BJ (cell line): ENCODE measurements at places on chromosomes 5 and 9. TPM values are rescaled to one million over a fixed set of nuclear protein-coding genes. Genes with fewer than 3 reads are reported as not detected.
A peak's percentile ranks its signal among the peaks of the same experiment; 100 is the strongest.

DNA sequence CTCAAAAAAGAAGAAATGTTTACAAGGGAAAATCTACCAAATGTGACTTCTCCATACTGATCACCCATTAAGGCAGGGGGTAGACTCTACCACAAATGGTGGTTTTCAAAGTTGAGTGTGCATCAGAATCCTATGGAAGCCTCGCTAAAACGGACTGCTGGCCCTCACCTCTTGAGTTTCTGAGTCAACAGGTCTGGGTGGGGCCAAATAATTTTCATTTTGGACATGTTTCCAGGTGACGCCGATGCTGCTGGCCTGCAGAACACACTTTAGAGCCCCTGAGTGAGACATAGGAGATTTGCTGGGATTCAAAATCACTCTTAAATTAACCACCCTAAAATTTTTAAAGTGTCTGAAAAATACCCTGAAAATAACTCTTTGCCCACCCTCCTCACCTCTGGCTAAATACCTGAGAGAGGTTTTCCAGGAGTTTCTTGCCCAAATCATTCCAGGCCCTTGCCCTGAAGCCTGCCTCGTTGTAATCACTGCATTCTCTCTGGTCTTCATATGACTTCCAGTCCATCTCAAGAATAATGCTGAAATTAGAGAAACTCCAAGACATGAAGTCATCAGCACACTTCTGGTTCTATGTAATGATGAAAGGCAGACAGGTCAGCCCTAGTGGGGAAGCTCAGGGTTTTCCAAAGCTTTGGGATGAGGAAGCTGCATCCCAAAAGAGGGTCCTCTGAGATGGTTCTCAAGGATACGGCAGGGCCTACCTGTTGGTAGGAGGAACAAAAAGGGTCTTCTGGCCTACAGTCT, 18.2 kb downstream of the C9orf152 start:
- DNase-seq: no peak

DNA sequence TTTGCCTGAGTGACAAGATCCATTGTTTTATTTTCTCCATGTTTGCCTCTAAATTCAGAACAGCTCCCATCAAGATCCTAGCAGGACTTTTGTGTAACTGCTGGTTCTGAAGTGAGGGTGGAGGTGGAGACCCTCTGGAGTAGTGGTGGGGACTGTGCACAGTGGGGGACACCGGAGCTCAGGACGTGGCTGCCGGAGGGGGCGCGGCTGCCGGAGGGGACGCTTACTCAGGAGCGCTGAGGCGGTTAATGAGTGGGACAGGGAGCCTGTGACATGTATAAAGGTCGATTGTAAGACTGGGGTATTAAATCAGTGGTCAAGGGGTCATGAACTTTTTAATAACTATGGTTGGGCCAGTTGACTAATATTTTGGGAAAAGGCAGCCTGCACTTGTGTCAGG, 127.0 kb upstream of the CACNA1B start:
- no peak for DNase-seq

GRCh38 chr9:88673886-88674285, 138.9 kb downstream of the NXNL2 start:
- DNase-seq: no peak

GRCh38 chr5:111447822-111448221, 64.5 kb downstream of the STARD4 start:
- DNase-seq: no peak

- no peak for DNase-seq
These were observed 84.1 kb downstream of the KIAA1958 start for GRCh38 chr9:112570671-112571167.

DNA sequence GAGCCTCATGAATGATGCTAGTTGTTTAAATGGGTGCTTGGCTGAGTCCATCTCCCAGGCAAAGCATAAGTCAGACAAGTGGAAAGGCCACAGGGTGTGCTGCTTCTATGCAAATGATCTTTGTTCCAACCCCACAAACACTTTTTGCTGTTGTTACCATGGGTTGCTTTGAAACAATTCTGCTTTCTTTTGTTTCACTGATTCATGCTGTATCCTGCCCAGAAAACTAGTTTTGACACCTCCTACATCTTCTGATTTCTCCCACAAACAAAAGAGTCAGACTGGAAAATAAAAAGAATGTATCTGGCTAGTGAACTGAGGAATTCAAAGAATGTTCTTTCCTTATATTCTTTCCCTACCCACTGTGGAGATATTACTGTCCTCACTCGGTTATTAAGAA, 298.6 kb downstream of the DIRAS2 start:
- DNase-seq: peak; percentile 36

DNA sequence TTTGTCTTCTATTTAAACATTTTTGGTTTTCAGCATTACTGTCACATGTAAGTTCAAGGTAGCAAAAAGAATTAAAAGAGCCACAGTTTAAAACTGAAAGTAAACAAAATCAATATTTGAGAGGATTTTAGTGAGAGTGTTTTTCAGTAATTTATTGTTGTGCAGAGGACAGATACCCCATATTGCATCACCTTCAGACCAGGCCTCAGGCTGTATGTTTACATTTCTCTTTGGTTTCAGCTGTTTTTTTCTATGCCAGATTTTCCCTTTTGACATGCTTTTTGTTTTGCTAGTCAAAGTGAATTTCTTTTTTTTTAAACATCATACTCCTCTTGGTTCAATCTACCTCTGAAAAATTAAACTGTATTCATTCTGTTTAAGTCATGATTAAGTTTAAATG, 47.2 kb downstream of the MAST4 start:
- DNase-seq: no peak

DNA sequence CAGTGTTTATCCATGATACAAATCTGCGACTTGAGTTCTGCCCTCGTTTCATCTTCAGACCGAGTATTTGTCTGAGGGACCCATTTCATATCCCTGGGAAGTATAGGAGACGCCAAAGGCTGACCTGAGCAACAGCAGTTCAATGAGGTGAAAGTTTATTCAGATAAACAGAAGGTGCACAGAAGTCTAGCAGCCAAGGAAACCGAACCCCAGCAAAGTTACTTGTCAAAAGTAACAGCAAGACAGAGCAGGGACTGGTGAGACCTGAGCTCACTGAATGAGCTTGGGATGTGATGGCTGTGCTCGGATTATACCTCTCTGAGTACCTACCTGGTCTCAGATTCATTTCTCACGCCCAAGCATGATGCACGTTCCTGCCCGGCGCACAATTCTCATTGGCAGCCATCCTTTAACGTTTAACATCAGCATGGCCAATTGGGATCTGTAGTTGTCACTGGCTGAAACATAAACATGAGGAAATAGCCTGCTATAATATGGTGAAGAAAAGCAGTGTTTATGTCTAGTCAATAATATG, 599 bp downstream of the LYRM7 start:
- no peak for DNase-seq

GRCh38 chr5:59863777-59864176, 29.7 kb downstream of the PDE4D start:
- DNase-seq: no peak

GRCh38 chr9:134335486-134336220, 9.4 kb downstream of the RXRA start:
- DNase-seq: no peak

- no peak for DNase-seq
These were observed 30.2 kb downstream of the SREK1 start for GRCh38 chr5:66174338-66174737.

- DNase-seq: no peak
These were observed 42.0 kb upstream of the ALDH1B1 start for GRCh38 chr9:38350529-38350928.

- DNase-seq: no peak
These were observed 24.9 kb downstream of the MOCS2 start for GRCh38 chr5:53084546-53085255.

- no peak for DNase-seq
These were observed 35.0 kb upstream of the ALDH1B1 start for GRCh38 chr9:38357350-38358114.

DNA sequence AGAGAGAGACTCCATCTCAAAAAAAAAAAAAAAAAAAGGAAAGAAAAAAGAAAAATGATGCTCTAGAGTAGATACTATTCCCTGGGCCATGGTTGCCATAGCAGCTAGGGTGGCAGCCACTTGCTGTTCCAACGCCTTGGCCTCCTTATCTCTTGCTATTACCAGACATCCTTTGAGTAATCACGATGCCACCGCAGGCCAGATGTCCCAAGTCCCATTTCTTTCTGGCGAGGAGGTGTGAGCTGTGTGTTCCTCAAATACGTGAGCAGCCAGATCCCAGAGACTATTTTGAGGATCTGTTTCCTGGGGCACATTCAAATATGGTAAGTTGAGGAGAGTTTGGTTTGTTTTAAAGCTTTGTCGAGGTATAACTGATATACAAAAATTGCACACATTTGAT, 23.4 kb upstream of the GFPT2 start:
- no peak for DNase-seq

DNA sequence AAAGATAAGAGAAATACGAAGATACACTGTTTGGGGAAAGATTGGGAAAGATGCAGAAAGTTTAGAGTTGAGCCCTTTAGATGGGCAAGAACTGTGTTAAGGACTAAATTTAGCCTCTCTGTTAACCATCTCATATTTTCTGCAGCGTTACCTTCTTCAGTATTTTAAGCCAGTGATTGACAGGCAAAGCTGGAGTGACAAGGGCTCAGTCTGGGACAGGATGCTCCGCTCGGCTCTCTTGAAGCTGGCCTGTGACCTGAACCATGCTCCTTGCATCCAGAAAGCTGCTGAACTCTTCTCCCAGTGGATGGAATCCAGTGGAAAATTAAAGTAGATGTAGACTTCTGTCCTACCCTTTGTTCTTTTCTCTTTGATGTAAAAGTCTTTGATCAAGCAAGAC, 26.4 kb upstream of the LNPEP start:
- no peak for DNase-seq

- no peak for DNase-seq
These were observed 19.0 kb downstream of the PNPLA7 start for GRCh38 chr9:137531099-137531765.

DNA sequence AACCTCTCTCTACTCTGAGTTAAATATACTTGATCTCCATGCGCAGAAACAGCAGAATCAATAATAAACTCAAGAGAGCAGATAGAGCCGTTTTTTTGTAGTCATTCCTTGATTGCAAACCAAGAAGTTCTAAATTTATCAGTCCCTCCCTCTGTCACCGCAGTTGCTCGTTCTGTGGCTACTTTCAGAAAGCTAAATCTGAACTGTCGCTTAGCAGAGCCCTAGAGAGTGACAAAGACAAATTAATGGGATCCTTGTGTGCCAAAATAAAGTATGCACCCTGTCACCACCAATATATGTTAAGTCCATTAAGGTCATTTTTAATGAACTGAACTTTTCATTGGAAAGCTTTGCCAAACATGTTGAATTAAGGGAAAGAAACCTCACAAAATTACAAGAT, 218.3 kb downstream of the ADAMTSL1 start:
- DNase-seq: no peak

DNA sequence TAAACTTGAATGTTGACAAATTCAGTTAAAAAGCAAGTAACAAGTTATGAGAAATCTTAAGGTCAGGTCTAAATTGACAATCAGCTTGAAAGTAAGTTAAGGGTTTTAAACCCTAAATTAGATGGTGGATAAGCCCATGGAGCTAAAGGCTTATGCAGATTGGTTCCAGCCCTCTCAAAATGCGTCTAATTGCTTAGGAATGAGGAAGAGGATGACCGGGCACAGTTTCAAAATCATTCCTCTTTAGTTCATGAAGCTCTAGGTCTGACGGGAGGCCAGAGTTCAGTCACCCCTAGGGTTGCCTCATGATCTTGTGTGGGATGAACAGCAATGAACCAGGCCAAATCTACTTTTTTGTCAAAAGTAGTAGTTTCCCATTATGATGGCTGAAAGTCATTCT, 75.4 kb downstream of the SLC38A9 start:
- DNase-seq: no peak

GRCh38 chr9:116099821-116100220, 53.8 kb upstream of the PAPPA start:
- DNase-seq: no peak

DNA sequence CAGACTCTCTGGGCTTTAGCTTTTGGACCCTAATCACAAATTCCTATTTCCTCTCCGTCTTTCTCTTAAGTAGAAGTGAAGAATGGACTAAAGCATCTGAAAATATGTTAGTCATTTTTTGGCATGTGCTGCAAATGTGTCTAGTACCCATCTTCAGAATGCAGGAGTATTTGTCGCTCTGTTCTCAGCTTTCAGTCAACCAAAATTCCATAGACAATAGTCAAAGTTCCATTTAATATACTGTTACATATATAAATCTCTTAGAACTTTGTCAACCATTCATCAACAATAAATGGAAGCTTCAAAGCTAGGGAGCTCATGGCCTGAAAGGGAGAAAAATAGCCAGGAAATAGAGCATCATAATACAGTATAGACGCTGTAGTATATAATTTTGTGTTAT, 509.4 kb downstream of the BNC2 start:
- no peak for DNase-seq

DNA sequence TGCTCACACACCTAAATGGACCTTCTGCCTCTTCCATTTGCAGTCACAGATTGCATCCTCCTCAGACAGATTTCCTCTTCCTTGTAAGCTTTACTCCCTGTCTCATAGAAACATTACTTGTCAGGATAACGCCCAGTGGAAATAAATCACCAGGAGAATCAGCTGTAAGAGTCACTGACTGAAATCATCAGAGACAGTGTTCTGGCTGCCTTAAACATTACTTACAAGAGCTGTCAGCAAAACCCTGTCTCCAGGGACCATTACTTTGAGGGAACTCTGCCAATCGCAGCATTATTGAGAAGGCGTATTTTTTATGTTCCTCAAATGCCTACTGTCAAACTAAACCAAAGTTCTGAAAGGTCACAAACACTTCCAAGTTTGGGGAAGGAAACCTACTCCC, 5.9 kb downstream of the DPYSL3 start:
- no peak for DNase-seq

DNA sequence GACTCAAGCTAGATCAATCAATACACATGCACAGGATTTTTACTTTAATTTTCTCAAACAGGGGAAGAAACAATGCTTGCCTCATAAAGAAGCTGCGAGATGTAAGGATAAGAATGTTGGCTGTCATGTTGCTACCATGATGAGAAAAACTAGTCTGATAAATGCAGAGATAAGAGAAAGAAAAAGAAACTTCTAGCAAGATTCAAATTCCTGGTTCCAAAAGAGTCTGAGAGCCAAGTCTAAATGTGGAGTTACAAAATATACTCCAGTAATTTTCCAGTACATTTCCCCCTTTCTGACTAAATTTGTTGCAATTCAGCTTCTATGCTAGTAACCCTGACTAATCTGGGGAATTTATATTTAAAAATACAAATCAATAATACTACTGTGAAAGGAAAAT, 10.4 kb upstream of the ANXA1 start:
- no peak for DNase-seq

The CAMK2A gene
- polyA plus RNA-seq: 0.09 and 0.11 TPM in 2 replicates

The OTULINL gene
- 2.6 and 4.1 TPM in 2 replicates for polyA plus RNA-seq

The IFNA2 gene
- polyA plus RNA-seq: not detected in 2 replicates

The IL13 gene
- polyA plus RNA-seq: not detected in 2 replicates

The GABRA6 gene
- not detected in 2 replicates for polyA plus RNA-seq

The QRFP gene
- polyA plus RNA-seq: not detected in 2 replicates

The PPP3R2 gene
- not detected in 2 replicates for polyA plus RNA-seq

The CACFD1 gene
- polyA plus RNA-seq: 15.8 and 19.1 TPM in 2 replicates

The ANKRD20A1 gene
- polyA plus RNA-seq: 0.02 and 0.17 TPM in 2 replicates

The PCDHGA3 gene
- polyA plus RNA-seq: 1.9 and 2.5 TPM in 2 replicates

The ERBIN gene
- polyA plus RNA-seq: 26.0 and 56.0 TPM in 2 replicates

The S100Z gene
- not detected in 2 replicates for polyA plus RNA-seq
